ENCODE measurements at places on chromosomes 3 and 15.
A peak's percentile ranks its signal among the peaks of the same experiment; 100 is the strongest.

- no peaks in the 10 kb centered on the region for H3K36me3 ChIP-seq
- H3K4me3 ChIP-seq = no peak overlapping the region
- peaks cover 2% of the 10 kb centered on the region for H3K4me1 ChIP-seq
- DNase-seq = no peak
Measured at GRCh38 chr15:57329582-57330367, 46.5 kb upstream of the CGNL1 start.

DNA sequence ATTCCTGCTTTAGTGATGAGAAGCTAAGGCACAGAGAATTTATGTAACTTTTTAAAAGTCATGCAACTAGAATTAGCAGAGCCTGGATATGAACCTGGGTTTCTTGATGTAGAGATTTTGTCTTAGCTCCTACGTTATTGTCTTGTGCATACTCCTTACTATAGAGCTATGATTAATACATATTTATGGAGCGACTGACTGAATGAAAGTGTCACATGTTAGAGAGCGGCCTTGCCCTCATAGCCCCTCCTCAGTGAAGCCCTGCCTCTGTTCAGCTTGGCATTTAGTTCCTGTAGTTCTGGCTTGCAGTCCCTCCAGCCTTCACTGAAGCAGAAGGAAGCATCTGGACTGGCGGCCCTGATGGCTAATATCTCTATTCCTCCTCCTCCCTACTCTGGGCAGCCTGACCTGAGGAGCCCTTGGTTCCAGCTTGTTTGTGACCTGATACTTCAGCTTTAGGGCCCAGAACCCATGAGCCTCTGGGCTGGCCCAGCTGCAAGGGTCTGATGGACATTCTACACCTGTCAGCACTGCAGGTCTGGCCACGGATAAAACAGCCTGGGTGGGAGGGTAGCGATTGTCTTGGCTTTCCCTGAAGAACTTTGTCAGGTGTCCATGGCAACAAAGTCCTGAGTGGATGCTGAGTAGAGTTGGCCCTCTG lies 13.4 kb upstream of the AGBL1 start:
- H3K27me3 ChIP-seq = peaks cover 21% of the 10 kb centered on the region
- H3K27ac ChIP-seq = no peak overlapping the region
- H3K36me3 ChIP-seq = no peaks in the 10 kb centered on the region
- H3K4me1 ChIP-seq = no peaks in the 10 kb centered on the region

DNA sequence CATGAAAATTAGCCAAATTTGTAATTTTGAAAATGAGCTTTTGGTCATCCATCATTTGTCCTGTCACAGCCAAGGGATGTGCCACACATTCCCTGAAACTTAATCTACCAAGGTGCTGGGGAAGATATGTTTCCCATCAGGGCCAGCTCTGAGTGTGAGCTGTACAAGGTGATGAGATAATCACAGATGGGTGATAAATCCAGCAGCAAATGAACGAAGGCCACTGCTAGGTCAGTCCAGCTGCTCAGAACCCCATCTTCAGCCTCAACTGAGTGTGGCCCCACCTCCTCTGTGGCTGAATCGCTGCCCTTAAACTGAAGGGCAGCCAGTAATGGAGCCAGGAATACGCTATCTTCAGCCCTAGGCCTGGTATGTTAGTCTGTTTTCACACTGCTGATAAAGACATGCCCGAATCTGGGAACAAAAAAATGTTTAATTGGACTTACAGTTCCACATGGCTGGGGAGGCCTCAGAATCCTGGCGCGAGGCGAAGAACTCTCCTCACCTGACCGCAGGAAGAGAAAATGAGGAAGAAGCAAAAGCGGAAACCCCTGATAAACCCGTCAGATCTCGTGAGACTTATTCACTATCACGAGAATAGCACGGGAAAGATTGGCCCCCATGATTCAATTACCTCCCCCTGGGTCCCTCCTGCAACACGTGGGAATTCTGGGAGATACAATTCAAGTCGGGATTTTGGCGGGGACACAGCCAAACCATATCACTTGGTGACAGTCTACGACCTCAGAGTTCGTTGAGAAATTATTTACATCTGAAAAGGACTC lies 553.0 kb downstream of the NTRK3 start:
- H3K36me3 ChIP-seq = no peaks in the 10 kb centered on the region
- no peaks in the 10 kb centered on the region for H3K27me3 ChIP-seq
- no peaks in the 10 kb centered on the region for H3K4me1 ChIP-seq
- H3K27ac ChIP-seq = no peak overlapping the region
- no peak for DNase-seq

GRCh38 chr3:158909870-158910269 lies 108.0 kb downstream of the MFSD1 start:
- no peak overlapping the region for H3K27ac ChIP-seq
- H3K4me3 ChIP-seq = no peak overlapping the region
- H3K27me3 ChIP-seq = peaks cover 6% of the 10 kb centered on the region
- H3K4me1 ChIP-seq = no peaks in the 10 kb centered on the region
- no peaks in the 10 kb centered on the region for H3K36me3 ChIP-seq

GRCh38 chr3:48226939-48227338 lies 3.6 kb downstream of the CAMP start:
- H3K36me3 ChIP-seq = no peaks in the 10 kb centered on the region
- no peaks in the 10 kb centered on the region for H3K27me3 ChIP-seq
- no peak for DNase-seq
- no peak overlapping the region for H3K27ac ChIP-seq
- H3K4me3 ChIP-seq = no peak overlapping the region
- H3K4me1 ChIP-seq = peaks cover 7% of the 10 kb centered on the region

DNA sequence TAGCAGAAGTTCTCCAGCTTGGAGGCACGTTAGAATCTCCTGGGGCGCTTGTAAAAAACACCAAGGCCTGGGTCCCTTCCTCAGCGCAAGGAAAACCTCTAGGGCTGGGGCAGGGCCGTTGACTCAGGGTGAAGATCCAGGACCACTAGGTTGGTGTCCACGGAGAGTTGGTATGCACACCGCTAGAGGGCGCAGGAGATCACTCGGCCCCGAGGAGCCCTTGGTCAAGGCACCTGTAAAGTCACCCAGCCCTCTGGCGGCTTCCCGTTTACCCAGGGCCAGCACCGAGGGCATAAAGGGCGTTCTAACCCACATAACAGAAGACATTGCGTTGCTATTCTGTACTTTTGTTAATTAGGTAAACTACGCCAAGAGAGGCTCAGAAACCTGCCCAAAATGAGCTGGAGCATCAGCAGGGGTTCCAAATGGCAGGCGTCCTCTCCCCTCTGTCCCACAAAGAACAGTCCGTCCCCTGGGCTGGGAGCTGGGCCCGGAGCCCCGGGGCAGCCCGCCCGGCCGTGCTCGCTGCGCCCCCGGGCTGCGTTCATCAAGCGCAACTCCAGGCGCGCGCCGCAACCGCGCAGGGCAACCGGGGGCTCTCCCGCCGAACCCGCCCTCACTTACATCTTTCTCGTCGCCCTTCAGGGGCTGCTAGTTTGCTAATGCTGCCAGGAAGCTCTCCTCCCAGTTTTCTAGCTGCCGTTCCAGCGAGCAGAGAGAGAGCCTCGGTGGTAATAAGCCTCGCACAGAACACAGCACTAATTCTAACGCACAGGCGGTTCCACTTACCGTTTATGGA lies 332.1 kb downstream of the ARRDC4 start:
- peaks cover 62% of the 10 kb centered on the region for H3K27me3 ChIP-seq
- H3K4me3 ChIP-seq = no peak overlapping the region
- peaks cover 5% of the 10 kb centered on the region for H3K4me1 ChIP-seq
- DNase-seq = peak; percentile 52
- H3K36me3 ChIP-seq = no peaks in the 10 kb centered on the region

Measured in activated T-cell treated with anti-CD3 and anti-CD28 coated beads, Interleukin-2, amount 50 U/mL, for 24 hours (primary cell).